ENCODE measurements at places on chromosomes 6 and 20. TPM values are rescaled to one million over a fixed set of nuclear protein-coding genes. Genes with fewer than 3 reads are reported as not detected.
A peak's percentile ranks its signal among the peaks of the same experiment; 100 is the strongest.

DNA sequence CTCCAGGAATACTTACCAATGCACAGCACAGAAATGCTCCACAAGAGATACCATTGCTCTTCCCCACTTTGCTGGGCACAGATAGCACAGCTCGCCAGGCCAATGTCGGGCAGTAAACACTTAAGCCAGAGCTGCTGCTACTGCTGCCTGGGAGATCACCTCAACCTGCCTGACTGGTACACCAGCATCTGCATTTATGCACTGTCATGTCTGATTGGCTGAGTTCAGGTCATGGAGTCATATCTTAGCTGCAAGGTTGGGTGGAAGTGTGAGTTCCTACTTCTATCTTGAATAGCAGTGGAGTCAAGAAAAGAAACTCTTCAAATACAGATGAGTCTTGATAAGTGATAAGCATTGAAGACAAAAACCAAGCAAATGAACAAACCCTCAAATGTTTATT is 10.9 kb upstream of the ADGRF4 start:
- no peaks in the 10 kb centered on the region for H3K4me1 ChIP-seq
- no peaks in the 10 kb centered on the region for H3K36me3 ChIP-seq
- no peak overlapping the region for H3K27ac ChIP-seq
- no peaks in the 10 kb centered on the region for H3K27me3 ChIP-seq

DNA sequence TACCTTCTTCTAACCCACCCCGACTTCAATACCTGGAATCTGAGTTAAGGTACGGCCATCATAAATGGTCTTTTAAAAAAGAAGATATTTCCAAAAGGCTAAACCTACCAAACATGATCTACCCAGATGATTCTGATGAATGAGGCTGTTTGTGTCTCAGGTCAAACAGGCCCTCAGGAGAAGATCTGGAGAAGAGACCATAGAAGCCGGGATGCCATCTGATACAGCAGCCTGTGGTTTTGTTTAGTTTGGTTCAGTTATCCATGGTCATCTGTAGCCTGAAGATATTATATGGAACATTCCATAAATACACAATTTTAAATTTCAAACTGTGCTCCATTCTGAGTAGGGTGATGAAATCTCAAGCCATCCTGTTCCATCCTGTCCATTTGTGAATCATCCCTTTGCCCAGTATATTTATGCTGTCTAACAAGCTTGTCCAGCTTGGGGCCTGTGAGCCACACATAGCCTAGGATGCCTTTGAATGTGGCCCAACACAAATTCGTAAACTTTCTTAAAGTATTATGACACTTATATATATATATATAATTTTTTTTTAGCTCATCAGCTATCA is 4.0 kb upstream of the CAP2 start:
- no peaks in the 10 kb centered on the region for H3K36me3 ChIP-seq
- no peak overlapping the region for H3K27ac ChIP-seq
- no peak for DNase-seq
- no peaks in the 10 kb centered on the region for H3K27me3 ChIP-seq

DNA sequence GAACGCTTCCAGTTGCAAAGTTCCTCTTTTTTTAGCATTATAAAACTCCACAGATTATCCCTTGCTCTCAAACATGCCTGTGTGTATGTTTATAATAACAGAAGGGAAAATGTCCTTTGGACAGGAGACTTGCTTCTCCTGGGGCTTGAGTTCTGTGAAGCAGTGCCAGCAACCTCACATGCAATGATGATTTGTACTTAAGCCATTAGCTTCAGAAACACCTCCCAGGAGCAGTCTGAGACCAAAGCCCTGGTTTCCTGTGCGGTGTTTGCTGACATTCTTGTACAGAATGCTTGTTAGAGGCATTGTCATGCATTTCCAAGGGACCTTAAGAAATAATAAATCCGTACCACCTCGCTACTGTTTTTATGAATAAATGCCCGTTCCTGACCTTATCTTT is 752.8 kb downstream of the CBLN4 start:
- H3K27me3 ChIP-seq, result peaks cover 3% of the 10 kb centered on the region
- H3K27ac ChIP-seq, result no peak overlapping the region
- DNase-seq, result no peak
- no peaks in the 10 kb centered on the region for H3K36me3 ChIP-seq
- no peaks in the 10 kb centered on the region for H3K4me1 ChIP-seq

DNA sequence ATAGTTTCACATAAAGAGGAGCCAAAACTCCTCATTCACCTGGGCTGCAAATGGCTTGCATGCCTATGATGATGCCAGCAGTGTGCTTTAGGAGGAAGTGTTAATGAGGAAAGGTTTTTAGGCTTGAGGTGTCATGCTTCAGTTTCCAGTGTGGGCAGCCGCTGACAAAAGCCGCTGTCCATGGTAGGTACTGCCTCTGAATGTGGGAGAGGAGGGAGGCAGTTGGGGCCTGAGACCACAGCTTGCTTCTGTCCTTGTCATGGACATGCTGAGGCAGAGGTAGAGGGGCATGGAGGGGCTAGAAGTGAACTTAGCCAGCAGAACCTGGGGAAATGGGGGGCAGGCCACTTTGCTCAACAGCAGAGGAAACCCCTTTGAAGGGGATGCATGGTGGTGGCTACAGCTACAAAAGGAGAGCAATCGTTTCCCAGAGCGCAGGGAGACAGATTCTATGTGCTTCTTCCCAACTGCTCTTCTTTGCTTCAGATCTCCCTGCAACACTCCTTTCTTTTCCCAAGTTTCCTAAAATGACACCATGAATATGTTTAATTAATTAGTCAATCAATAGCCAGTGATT is 372.1 kb upstream of the CNR1 start:
- no peak overlapping the region for H3K4me3 ChIP-seq
- H3K27ac ChIP-seq, result no peak overlapping the region
- peak; percentile 81 for DNase-seq
- H3K36me3 ChIP-seq, result no peaks in the 10 kb centered on the region

Gene IBTK
- polyA plus RNA-seq, result 4.6 TPM

Gene HAO1
- not detected for polyA plus RNA-seq

GRCh38 chr6:76615395-76615794 is 542.9 kb upstream of the IMPG1 start:
- no peak overlapping the region for H3K4me3 ChIP-seq
- no peaks in the 10 kb centered on the region for H3K27me3 ChIP-seq
- no peak overlapping the region for H3K27ac ChIP-seq
- H3K36me3 ChIP-seq, result no peaks in the 10 kb centered on the region
- no peak for DNase-seq
- H3K4me1 ChIP-seq, result peaks cover 2% of the 10 kb centered on the region

- DNase-seq, result no peak
- no peak overlapping the region for H3K27ac ChIP-seq
- no peaks in the 10 kb centered on the region for H3K27me3 ChIP-seq
- H3K36me3 ChIP-seq, result no peaks in the 10 kb centered on the region
Observed at GRCh38 chr20:47773371-47773786, 11.9 kb downstream of the SULF2 start.

Gene TMC2
- not detected for polyA plus RNA-seq

Gene FAM162B
- 2.6 TPM for polyA plus RNA-seq

Gene HLA-DQB1
- 5.2 TPM for polyA plus RNA-seq

DNA sequence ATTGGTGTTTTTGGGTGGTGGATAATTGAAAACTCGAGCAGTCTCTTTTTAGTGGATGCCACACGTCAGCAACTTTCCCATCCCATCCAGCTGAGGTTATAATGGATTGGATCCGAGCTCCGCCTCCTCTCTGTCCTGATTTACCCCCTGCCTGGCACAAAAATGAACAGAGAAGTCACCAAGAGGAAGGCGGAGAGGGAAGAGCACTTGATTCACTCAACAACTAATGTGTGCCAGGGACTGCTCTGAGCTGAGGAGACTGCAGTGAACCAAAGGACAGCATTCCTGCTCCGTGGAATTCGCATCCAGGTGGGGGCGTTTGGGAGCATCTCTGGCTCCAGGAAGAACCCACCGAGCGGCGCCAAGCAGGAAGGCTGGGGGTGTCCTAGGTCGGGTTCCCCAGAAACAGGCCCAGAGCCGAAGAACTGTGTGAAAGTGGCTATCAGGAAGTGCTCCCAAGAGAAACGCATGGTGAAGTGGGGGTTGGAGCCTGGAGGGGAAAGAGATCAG is 95.8 kb upstream of the NAA20 start:
- H3K27me3 ChIP-seq, result no peaks in the 10 kb centered on the region
- H3K4me3 ChIP-seq, result no peak overlapping the region
- no peaks in the 10 kb centered on the region for H3K36me3 ChIP-seq

DNA sequence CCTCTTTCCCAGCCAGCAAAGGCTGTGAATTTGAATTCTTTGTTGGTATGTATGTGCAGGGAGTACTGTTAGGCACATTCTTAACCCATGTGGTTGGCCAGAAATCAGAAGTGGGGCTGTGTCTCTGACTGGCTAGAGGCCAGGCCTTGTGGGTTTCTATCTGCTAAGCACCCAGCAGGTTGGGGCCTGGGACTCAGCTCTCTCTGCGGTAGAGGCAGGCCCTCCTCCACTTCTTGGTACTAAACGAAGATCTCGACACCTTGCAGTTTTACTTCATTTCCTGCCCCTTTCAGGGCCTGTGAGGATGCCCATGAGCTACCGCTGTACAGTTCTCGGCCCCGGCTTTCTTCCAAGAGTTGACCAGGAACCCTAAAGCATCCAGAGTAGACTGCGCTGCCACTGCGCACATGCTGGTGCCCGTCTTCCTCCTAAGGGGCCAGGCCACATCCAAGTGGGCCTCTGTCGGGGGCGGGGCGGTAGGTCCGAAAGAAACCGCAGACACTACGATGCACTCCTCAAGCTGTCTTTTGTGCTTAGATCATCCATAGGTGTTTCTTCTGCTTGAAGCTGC is 51.1 kb downstream of the TCP11 start:
- no peak overlapping the region for H3K4me3 ChIP-seq
- H3K27ac ChIP-seq, result no peak overlapping the region
- no peaks in the 10 kb centered on the region for H3K27me3 ChIP-seq
- peak; percentile 42 for DNase-seq
- peaks cover 6% of the 10 kb centered on the region for H3K36me3 ChIP-seq

Gene PIGU
- 117 TPM for polyA plus RNA-seq

Gene PERP
- 21.0 TPM for polyA plus RNA-seq

DNA sequence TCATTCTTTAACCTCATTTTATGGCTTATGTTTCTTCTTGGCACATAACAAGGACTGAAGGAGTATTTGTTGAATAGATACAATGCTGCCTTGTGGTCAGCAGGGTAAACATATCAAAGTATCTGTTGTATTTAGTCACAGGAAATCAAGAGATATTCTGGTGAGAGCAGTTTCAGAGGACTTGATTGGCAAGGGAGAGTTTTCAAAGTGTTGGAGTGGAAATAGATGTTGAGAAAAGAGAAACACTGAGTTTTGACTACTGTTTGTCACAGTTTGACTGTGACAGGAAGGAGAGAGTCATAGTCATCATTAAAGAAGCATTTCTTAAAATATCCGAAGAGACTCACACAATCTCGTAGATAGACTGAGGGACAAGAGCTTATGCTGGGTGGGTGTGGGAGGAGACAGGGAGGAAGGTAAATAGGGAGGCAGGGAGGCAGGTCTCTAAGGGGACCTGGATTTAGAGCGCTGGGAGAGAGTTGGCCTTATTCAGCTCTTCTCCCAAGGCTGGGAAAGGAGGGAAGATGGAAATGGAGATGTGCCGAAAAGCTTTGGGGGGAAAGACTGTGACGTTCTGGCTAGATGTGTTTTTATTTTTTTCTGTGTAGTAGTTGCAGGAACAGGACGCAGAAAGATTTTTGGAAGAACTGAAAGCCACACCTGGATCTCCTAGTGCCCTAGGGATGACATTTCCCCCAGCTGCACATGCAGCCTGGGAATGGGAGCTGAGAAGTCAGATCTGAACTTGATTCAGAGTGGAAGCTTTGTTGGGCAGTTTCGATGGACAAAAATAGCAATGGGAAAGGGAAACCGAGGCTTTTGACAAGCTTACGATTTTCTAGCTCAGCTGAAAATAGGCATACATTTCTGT is 65.0 kb upstream of the IFNGR1 start:
- no peaks in the 10 kb centered on the region for H3K4me1 ChIP-seq
- DNase-seq, result no peak
- H3K27me3 ChIP-seq, result 0 out of 2 replicates have a peak, but pooled peaks cover 2% of the 10 kb centered on the region
- no peak overlapping the region for H3K4me3 ChIP-seq
- no peaks in the 10 kb centered on the region for H3K36me3 ChIP-seq

DNA sequence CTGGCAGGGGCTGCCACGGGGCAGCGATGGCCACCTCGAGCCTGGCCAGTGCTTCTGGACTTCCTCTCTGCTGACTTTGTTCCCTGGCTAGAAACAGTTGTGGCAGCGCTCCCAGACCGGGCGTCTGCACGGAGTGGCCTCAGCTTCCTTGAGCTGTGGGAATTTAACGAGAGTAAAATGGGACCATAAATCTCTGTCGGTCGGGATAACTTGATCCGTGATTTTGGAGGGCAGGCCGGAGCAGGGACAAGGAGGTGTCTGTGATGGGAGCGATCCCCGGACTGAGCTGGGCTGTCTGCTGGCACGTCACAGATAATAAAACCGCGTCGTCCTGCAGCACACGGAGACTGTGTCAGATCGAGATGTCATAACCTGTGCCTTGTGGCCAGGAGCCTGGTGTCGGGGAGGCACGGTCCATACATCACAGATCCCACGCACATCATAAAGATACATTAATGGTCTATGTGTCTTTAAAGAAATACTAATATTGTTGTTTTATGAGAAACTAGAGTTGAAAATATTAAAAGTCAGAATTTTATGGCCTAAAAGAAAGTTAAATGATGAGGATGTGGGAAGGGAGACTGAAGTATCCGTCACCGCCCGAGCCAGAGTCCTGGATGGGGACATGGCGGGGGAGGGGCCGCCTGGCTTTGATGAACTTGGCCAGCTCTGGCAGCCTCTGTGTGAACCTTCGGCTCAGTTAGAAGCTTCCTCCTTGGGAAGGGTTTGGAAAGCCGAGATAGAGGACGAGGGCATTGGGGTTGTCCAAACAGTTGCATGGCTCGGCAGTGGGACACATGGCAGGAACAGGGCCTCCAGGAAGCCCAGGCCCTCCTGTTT is 6.5 kb upstream of the RBBP8NL start:
- DNase-seq, result no peak
- no peaks in the 10 kb centered on the region for H3K36me3 ChIP-seq
- no peaks in the 10 kb centered on the region for H3K4me1 ChIP-seq
- no peak overlapping the region for H3K4me3 ChIP-seq
- no peak overlapping the region for H3K27ac ChIP-seq

DNA sequence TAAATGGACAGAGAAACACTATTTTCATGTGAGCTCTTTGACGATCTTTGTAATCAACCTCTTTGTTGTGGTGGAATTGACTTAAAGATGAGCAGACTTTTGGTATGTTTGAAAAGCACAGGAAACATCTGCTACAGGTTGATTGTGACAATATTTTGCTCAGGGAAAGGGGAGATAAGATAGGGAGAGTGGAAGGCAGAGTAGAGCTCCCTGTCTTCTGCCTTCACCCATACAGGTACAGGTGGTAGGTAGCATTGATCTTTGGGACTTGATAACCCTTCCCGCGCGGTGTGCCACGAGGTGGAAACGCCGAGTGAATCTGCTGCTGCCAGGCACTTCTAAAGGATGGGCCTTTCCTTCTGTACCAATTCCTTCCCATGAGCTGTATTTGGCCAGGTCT is 183.6 kb downstream of the UTRN start:
- peaks cover 7% of the 10 kb centered on the region for H3K4me1 ChIP-seq
- DNase-seq, result no peak
- H3K36me3 ChIP-seq, result peaks cover 18% of the 10 kb centered on the region
- no peaks in the 10 kb centered on the region for H3K27me3 ChIP-seq

- no peak overlapping the region for H3K27ac ChIP-seq
- no peaks in the 10 kb centered on the region for H3K36me3 ChIP-seq
- H3K4me1 ChIP-seq, result no peaks in the 10 kb centered on the region
- H3K4me3 ChIP-seq, result no peak overlapping the region
Observed at GRCh38 chr20:15248618-15249395, 911.4 kb upstream of the FLRT3 start.
